RKO (cell line): ENCODE measurements at places on chromosomes 12 and 14.
A peak's percentile ranks its signal among the peaks of the same experiment; 100 is the strongest.

GRCh38 chr14:28570391-28570790, 196.2 kb upstream of the FOXG1 start:
- no peak for DNase-seq

GRCh38 chr12:57001448-57001906, 4.9 kb downstream of the ZBTB39 start:
- DNase-seq = no peak

DNA sequence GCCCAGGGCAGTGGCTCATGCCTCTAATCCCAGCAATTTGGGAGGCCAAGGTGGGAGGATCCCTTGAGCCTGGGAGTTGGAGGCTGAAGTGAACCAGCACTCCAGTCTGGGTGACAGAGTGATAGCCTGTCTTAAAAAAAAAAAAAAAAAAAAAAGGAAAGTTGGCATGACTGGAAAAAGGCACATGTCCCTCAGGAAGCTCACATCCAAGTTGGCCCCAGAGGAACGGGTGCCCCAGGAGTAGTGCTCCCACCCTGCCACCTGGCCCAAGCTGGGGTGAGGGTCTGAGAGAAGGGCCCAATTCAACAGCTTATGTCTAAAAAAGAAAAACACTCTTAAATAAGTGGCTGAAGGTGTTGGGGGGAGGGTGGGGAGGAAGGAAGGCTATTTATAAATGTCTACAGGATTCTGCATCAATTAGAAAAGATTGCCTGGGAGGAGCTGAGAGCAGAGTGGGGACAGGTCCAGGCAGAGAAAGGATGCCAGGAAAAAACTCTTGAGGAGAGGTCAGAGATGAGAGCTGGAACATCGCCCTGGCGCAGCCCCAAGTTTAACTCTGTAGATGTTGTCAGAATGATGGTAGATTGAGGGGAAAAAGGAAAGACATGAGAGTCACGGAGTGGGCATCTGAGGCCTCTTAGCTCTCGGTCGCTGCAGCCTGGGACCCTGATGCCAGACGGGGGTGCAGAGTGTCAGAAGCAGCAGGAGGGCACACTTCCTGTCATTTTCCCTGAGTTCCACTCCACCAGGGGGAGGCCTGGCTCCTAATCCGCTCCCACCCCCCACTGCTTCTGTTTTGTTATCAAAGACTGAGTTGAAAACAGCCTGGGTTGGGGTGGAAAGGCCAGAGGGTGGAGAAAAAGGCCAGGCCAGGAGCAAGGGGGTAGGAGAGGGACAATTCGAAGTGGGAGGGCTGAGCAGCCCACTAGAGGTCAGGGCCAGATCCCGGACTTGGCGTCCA, 7.3 kb downstream of the SPRYD3 start:
- DNase-seq = no peak

GRCh38 chr12:126397071-126397581, 1331.9 kb downstream of the AACS start:
- no peak for DNase-seq

- no peak for DNase-seq
Observed at GRCh38 chr12:76942267-76942666, 63.4 kb upstream of the CSRP2 start.

DNA sequence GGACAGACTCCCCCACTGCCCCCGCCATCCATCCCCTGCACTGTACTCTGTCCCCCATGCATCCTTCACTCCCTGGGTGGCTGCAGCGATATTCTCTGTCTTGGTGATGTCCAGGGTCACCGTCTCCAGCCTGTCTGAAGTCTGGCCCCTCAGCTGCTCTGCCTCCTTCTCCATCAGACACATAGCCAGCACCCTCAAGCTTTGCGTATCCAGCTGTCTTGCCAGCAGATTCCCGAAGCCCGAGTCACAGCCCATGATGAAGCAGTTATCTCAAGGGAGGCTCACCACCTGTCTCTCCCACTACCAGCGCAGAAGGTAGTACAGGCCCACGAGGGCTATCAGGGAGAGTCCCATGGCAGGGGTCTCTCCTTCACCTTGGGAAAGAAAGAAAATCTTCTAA, 77.8 kb downstream of the HSD17B6 start:
- DNase-seq = peak; percentile 9

DNA sequence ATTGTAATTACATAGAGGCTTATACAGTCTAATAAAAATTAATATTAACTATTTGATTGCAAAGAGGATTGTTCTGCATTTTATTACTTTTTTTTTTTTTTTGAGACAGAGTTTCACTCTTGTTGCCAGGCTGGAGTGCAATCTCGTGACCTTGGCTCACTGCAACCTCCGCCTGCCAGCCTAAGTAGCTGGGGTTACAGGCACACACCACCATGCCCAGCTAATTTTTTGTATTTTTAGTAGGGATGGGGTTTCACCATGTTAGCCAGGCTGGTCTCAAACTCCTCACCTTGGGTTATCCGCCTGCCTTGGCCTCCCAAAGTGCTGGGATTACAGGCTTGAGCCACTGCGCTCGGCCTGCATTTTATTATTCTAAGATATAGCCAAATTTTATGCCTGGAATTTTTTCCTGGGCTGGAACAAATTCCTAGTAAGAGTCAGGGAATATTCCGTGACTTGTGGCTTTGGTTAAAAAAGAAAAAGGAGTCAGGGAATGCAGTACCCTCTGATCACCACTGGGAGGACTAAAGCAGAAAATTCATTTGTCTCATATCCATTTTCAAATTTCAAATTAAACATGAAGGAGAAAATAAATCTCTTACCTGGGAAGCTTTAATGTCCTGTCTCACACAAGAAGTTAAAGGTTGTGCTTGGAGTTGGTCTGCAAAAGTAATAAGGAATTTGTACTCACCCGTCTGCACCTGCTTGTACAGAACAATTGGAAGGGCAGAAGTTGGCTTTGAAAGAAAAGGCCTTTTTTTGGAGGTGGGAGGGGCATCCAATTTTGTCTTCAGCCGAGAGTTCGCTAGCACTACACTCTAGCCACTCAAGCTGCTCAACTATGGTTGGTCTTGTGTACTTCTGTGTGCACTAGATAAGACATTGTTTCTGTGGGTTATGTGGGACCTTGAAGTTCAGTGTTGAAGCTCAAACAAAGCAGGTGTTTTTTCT, 8.7 kb downstream of the MARK3 start:
- DNase-seq = peak; percentile 62

GRCh38 chr12:100159391-100160104, 16.9 kb upstream of the BLTP3B start:
- DNase-seq = no peak

DNA sequence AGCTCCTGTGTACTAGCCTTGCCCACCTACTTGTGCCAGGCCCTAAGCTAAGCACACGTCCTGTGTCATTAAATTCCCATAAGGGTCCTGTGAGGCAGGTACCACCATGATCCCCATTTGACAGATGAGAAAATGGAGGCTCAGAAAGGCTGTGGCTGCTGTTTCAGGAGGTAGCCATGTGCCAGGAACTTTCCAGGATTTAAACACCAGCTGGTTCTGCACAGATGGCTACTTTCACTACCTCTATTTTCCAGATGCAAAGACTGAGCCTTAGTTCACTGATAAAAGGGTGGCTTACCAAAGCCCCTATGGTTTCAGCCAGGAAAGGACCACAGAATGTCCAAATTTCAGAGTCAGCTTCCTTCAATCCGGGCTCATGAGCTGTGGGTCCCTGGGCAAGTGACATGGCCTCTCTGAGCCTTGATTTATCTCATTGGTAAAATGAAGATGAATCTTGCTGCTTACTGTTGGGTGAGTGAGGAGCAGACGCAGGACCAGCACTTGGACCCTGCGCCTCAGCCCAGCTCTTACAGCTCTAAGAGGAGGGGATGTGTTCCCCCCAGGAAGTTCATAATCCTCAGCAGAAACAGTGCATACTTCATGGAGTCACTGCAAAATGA, 23.5 kb downstream of the CMKLR1 start:
- no peak for DNase-seq

- DNase-seq = no peak
Observed at GRCh38 chr14:29077916-29078315, 311.3 kb downstream of the FOXG1 start.

GRCh38 chr14:91980157-91980556, 32.7 kb upstream of the FBLN5 start:
- DNase-seq = peak; percentile 99

- no peak for DNase-seq
Observed at GRCh38 chr12:78002878-78003277, 172.2 kb downstream of the NAV3 start.

DNA sequence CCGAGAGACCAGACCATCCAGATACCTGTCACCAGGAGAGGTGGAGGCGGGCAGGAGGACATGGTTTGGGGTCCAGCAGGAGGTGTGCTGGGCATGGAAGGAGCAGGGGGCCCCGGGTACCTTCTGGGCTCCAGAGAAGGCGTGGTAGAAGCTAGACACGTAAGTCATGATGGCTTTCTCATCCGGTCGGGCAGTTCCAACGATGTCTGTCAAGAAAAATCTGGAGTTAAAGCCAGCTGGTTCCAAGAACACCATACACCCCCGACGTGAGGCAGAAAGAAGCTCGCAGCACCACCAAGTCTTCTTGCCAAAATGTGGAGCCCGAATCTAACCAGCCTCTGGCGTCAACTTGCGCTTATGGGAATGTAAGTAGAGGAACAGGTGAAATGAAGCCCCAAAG, 76.7 kb downstream of the ACTN1 start:
- no peak for DNase-seq

GRCh38 chr12:125149160-125150108, 84.2 kb downstream of the AACS start:
- no peak for DNase-seq

GRCh38 chr12:115553622-115554021, 723.9 kb downstream of the MED13L start:
- DNase-seq = no peak

DNA sequence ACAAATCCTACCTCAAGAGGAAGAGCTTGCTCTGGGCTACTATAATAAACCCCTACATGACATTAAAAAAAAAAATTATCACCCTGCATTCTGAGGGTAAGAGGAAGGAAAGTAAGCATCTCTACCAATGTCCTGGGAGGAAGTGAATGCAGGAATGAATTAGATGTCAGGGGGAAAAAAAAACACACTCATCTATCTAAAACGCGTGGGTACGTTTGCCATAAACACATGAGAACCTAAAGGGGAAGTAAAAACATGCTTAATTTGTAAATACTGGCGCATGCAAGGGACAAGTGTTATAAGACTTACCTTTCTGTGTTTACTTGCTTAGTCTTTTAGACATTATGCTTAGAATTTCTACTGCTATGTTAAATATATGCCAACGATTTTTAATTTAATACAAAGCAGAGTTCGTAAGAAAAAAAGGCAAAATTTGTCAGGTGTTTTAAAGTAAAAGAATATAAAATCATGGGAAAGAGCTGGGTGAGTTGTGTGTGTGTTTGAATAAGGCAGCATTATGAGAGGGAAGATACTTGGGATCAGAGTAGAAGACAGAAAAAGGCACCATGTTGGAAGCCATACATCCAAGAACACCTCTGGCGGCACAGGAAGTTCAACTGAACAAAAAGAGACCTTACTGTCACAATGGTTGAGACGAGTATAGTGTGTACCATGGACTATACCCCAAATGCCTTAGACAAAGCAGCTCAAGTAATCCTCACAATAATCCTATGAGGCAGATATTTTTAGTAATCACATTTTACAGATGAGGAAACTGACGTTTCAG, 1.5 kb downstream of the TMED8 start:
- DNase-seq = no peak

- no peak for DNase-seq
Observed at GRCh38 chr12:110117956-110118685, 6.0 kb upstream of the IFT81 start.

DNA sequence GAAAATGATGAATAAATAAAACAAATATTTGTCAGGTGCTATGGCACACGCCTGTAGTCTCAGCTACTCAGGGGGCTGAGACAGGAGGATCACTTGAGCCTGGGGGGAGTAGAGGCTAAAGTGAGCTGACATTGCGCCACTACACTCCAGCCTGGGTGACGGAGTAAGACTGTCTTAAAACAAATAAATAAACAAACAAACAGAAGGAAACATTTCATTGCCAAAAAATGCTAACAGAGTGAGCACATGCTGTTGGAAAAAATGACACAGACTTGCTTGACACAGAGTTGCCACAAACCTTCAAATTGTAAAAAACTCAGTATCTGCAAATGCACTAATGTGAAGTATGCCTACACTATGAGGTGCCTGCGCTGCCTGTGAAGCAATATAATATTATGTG, 50.8 kb upstream of the AP4S1 start:
- DNase-seq = no peak

DNA sequence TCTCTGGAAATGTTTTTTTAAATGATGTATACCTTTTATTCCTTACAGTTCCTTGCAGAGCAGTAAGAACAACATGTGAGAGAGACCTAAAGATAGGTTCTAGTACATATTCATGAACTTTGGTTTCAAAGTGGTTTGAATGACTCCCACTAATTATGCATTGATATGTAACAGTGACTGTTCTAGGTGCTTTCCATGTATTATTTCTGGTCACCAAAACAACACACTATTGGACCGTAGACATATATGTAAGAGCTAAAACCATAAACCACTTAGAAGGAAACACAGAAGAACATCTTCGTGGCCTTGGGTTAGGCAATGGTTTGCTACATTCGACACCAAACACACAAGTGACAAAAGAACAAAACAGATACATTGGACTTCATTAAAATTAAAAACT, 37.9 kb downstream of the SOX5 start:
- DNase-seq = no peak

DNA sequence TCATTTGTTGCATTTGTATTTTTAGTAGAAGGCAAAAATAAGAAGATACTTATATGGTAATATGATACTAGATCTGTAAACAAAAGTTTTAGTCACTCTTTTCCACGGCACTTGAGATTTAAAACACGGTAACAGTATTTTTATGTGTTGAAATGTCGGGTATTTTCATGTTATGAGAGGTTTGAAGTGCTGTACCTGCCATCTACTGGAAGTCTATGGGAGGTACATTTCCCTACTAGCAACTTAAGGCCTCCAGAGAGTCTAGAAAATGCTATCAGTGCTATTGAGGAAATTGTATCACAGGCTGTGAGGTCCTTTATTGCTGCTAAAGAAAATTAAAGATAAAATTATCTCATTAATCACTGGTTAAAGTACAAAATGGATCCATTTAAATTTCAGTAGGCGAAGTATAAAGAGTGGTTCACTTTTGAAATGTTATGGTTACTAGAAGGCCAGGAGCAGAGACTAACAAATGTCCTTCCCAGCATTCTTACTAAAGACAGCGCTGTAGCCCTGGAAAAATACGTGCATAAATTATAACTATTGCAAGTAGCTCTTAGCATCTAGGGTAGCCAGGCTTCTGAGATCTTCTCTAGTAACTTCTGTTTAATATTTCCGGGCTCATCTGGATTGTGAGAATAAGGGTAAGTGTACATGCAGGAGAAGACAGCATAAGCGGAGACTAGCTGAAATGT, 77.6 kb upstream of the PRKD1 start:
- peak; percentile 65 for DNase-seq

- no peak for DNase-seq
Observed at GRCh38 chr12:4911316-4911994, 1.8 kb downstream of the KCNA1 start.

- peak; percentile 66 for DNase-seq
Observed at GRCh38 chr12:77104792-77105191, 39.4 kb upstream of the E2F7 start.

- DNase-seq = no peak
Observed at GRCh38 chr12:1645819-1646218, 16.8 kb downstream of the WNT5B start.
